Stimulated activated naive CD8-positive, alpha-beta T cell treated with anti-CD3 and anti-CD28 coated beads, Interleukin-15, amount 100 ng/mL, for 72 hours (primary cell): ENCODE measurements at places on chromosomes 13 and 19.

GRCh38 chr19:49393881-49394280, 5.8 kb downstream of the KASH5 start:
- DNase-seq: no peak

DNA sequence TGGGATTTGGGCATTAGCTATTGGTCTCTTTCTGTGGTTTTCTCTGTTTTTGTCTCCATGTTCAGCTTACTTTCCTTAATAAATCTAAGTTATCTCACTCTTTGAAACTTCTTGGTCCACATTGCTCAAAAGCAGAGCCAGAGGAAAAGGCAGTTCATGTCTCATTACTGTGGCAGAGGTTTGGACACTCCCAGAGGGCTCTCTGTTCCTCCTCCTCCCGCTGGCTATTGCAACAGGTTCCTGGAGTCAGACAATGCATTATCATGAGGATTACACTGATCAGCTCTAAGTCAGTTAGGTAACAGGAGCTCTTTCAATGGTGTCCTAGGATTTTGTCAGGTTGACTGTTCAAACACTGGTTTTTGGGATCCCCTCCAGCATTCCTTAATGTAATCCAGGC, 298.8 kb downstream of the NDFIP2 start:
- DNase-seq: no peak

GRCh38 chr13:90415902-90416301, 931.6 kb upstream of the MIR17HG start:
- DNase-seq: no peak

GRCh38 chr19:40326201-40326600, 22.0 kb downstream of the C19orf47 start:
- no peak for DNase-seq

GRCh38 chr19:39818626-39819097, 15.3 kb downstream of the DYRK1B start:
- no peak for DNase-seq

GRCh38 chr13:50365408-50366391, 350.5 kb downstream of the KCNRG start:
- peak; percentile 55 for DNase-seq

GRCh38 chr13:22915442-22916082, 265.2 kb upstream of the SGCG start:
- DNase-seq: no peak
